ENCODE measurements at places on chromosomes 12 and 14.

DNA sequence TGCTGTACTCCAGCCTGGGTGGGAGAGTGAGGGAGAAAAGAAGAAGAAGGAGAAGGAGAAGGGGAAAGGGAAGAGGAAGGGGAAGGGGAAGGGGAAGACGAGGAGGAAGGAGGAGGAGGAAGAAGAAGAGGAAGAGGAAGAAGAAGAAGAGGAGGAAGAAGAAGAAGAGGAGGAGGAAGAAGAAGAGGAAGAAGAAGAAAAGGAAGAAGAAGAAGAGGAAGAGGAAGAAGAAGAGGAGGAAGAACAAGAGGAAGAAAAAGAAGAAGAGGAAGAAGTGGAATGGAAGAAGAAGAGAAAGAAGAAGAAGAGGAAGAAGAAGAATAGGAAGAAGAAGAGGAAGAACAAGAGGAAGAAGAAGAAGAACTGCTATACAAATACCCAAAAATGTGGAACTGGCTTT lies 507.4 kb upstream of the TMPO start:
- DNase-seq, result no peak

GRCh38 chr12:26691234-26691970 lies 141.6 kb downstream of the ITPR2 start:
- DNase-seq, result no peak

- DNase-seq, result no peak
These were observed 219.3 kb downstream of the RMST start for GRCh38 chr12:97681612-97682504.

- DNase-seq, result no peak
These were observed 89.6 kb downstream of the SCARB1 start for GRCh38 chr12:124774054-124774461.

GRCh38 chr14:76708028-76708427 lies 53.2 kb upstream of the VASH1 start:
- no peak for DNase-seq

DNA sequence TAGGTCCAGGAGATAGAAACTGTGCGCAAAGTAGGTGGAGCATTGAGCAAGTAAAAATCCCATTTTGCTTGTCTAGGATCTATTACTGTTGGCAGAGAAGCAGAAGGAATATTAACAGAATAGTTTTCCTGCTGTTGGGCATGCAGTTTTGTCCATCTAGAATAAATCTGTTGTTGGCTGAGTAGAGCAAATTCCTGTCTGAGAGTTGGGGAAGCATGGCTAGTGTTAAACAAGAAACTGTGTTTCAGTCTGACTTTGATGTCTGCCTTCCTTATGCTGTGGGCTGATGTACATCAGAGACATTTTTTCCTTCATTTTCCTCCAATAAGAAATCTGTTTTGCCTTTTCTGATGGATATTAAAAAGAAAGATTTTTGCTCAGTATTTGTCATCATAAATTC lies 98.2 kb downstream of the RAD52 start:
- DNase-seq, result no peak

- DNase-seq, result peak; percentile 74
These were observed at the start of gene CCDC175 for GRCh38 chr14:59576332-59577294. Gene CCDC175 (minus strand): TSS chr14:59576812. CDS start chr14:59576775, 37 bp downstream.

- DNase-seq, result no peak
These were observed 875 bp downstream of the MFAP5 start for GRCh38 chr12:8661751-8662150.

- no peak for DNase-seq
These were observed 344.5 kb upstream of the SFSWAP start for GRCh38 chr12:131366261-131366871.

GRCh38 chr12:98417266-98417665 lies 98.1 kb upstream of the TMPO start:
- no peak for DNase-seq

GRCh38 chr12:109467978-109468676 lies 9.0 kb downstream of the KCTD10 start:
- no peak for DNase-seq

DNA sequence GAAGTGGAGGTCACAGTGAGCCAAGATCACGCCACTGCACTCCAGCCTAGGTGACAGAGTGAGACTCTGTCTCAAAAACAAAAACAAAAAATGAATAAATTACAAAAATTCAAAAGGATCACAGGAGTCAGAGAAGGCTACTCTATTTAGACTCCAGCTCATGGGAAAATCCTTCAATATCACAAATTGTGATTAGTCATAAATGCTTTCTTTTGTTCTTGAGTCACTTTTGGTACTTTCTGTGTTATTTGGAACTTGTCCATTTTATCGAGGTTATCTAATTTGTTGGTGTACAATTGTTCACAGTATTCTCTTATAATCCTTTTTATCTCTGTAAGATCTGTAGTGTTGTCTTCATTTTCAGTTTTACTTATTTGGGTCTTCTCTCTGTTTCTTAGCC lies 18.9 kb downstream of the ALDH2 start:
- no peak for DNase-seq

Measured in left hindlimb (tissue), 1 donor.